ENCODE measurements at places on chromosomes 7 and 10. TPM values are rescaled to one million over a fixed set of nuclear protein-coding genes. Genes with fewer than 3 reads are reported as not detected.
A peak's percentile ranks its signal among the peaks of the same experiment; 100 is the strongest.

DNA sequence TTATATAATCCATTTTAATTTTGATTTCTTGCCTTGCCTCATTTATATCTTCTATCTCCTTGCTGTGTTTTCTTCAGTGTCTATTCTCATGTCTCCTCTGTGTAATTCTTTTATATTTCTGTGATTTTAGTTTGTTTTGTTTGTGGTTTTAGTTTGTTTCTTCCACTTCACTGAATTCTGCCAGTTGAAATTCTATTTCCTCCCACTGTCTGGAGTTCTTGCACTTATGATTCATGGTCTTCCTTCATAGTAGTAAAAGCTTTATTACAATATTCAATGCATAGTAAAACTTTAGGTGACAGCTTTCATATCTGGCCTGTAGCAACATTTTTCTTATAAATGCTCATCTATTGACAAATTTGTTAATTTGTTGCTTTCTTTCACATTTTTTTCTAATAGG, 113.3 kb downstream of the MAGI2 start:
- H3K27me3 ChIP-seq = no peaks in the 10 kb centered on the region
- no peak overlapping the region for H3K4me3 ChIP-seq
- H3K4me1 ChIP-seq = no peaks in the 10 kb centered on the region
- H3K36me3 ChIP-seq = no peaks in the 10 kb centered on the region

GRCh38 chr7:134182078-134182477, 54.9 kb downstream of the LRGUK start:
- H3K27ac ChIP-seq = no peak overlapping the region
- no peak overlapping the region for H3K4me3 ChIP-seq
- H3K27me3 ChIP-seq = no peaks in the 10 kb centered on the region
- no peak for DNase-seq
- H3K4me1 ChIP-seq = no peaks in the 10 kb centered on the region
- H3K36me3 ChIP-seq = no peaks in the 10 kb centered on the region

Gene CDH23
- polyA plus RNA-seq = 0.05 TPM

GRCh38 chr10:28125701-28126100, 126.8 kb upstream of the ODAD2 start:
- H3K27me3 ChIP-seq = no peaks in the 10 kb centered on the region
- peaks cover 14% of the 10 kb centered on the region for H3K36me3 ChIP-seq
- H3K4me1 ChIP-seq = no peaks in the 10 kb centered on the region
- no peak for DNase-seq
- H3K4me3 ChIP-seq = no peak overlapping the region
- no peak overlapping the region for H3K27ac ChIP-seq

Gene KEL
- polyA plus RNA-seq = not detected

DNA sequence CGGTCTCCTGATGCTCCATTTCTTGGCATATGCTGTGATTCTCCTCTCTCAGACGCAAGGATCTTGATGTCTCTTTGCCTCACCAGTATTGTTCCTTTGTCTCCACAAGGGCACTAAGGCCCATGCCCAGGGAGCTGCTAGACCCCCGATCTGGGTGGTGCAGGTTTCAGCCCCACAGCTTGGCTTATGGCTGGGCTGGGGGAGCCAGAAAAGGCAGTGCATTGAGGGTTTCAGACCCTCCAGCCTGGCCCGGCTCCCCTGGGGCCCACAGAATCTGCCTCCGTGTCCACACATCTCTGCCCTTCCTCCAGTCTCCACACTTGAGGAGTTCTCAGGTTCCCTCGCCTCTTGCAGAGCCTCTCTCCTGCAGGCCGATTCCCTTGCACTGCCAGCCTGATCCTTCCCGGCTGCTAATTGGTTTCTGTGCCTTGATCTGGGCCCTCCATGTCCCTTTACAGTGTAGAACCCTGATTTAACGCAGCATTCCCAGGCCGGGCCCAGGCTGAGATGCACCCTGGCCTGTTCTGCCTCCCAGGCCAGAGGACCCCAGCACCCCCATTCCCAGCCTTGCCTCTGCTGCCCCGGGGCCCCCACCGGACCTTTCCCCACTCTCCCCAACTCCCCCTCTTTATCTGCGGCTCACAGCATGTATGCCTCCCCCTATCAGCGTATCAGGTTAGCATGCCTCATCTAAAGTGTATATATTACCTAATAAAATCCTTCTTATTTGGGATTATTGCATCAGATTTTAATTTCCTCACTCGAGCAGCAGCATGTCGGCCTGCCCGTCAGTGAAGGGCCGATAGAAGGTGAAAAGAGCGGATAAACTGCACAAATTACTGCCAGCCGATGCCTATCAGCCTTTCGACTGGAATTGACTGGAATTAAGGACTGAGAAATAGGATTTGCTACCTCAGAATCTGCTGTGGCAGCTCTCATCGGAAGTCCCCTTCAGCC, 145.7 kb downstream of the C10orf105 start:
- DNase-seq = no peak
- H3K27ac ChIP-seq = no peak overlapping the region
- H3K36me3 ChIP-seq = no peaks in the 10 kb centered on the region
- no peak overlapping the region for H3K4me3 ChIP-seq

- H3K4me1 ChIP-seq = peaks cover 16% of the 10 kb centered on the region
- peak overlapping the region; percentile 93 for H3K4me3 ChIP-seq
- peak overlapping the region; percentile 97 for H3K27ac ChIP-seq
- no peaks in the 10 kb centered on the region for H3K27me3 ChIP-seq
Measured at GRCh38 chr7:92527300-92528187, 776 bp downstream of the PEX1 start.

Gene DNAJC12
- not detected for polyA plus RNA-seq

- peak; percentile 31 for DNase-seq
- peaks cover 25% of the 10 kb centered on the region for H3K27me3 ChIP-seq
- no peak overlapping the region for H3K4me3 ChIP-seq
- H3K36me3 ChIP-seq = no peaks in the 10 kb centered on the region
Measured at GRCh38 chr7:134632937-134633540, 13.6 kb upstream of the BPGM start.

DNA sequence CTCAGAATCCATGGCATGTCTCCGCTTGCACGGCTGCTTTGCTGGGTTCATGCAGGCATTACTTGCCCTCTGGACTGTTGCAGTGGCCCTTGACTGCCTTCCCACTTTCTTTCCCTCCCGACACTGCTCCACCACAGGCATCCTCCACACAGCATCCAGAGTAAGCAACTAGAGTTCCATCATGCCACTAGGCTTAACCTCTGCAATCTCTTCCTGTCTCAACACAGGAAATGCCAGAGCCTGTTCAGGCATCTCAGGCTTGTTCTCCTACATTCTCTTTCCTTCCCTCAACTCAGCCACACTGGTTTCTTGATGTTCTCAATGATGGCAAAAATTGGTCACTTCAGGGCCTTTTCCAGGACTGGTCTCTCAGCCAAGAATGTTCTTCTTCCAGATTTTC, 284.5 kb upstream of the KLF6 start:
- no peak overlapping the region for H3K4me3 ChIP-seq
- H3K27me3 ChIP-seq = no peaks in the 10 kb centered on the region
- no peaks in the 10 kb centered on the region for H3K36me3 ChIP-seq
- no peak for DNase-seq
- peaks cover under 1% of the 10 kb centered on the region for H3K4me1 ChIP-seq
- H3K27ac ChIP-seq = no peak overlapping the region

DNA sequence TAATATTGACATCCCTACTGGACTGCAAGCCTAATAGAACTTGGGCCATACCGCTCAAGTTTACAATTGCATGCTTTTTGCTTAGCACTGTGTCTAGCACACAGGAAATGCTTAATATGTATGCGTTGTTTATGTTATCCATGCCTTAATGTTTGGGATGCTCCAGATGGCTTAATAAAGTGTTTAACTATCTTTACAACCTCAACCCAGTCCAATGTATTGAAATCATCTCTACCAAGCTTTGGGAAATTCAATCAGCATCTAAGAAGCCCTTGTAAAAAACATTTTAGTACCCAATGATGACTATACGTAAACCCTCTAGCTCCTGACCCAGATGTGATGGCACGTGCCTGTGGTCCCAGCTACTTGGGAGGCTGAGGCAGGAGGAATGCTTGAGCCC, 40.0 kb downstream of the CALD1 start:
- no peak overlapping the region for H3K4me3 ChIP-seq
- DNase-seq = no peak
- no peaks in the 10 kb centered on the region for H3K4me1 ChIP-seq
- H3K36me3 ChIP-seq = no peaks in the 10 kb centered on the region

GRCh38 chr10:78332012-78332411, 298.3 kb downstream of the RPS24 start:
- peaks cover 49% of the 10 kb centered on the region for H3K27me3 ChIP-seq
- DNase-seq = no peak

Gene TBX20
- not detected for polyA plus RNA-seq

DNA sequence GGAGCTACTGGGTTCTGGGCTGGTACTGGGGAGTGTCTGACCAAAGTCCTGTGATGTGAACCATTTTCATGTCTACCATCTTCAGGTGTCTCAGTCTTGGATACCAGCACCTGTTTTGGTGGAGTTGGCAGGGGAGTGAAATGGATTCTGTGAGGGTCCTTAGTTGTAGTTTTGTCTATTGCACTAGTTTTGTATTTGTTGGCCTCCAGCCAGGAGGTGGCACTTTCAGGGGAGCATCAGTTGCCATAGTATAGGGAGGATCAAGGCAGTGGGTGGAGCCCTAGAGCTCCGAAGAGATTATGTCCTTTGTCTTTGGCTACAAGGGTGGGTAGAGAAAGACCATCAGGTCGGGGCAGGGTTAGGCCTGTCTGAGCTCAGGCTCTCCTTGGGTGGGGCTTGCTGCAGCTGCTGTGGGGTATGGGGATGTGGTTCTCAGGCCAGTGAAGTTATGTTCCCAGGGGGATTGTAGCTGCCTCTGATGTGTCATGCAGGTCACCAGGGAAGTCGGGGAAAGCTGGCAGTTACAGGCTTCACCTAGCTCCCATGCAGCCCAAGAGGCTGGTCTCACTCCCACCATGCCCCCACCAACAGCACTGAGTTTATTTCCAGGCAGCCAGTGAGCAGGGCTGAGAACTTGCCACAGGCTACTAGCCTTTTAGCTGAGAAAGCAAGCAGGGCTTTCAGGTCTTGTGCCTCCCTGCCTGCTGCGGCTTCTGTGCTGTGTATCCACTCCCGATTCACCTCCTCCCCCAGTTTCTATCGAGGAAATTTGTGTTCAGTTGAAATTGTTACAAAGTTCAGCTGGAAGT, 153.1 kb downstream of the ZNF365 start:
- H3K27ac ChIP-seq = peak overlapping the region; percentile 87
- H3K4me1 ChIP-seq = peaks cover 56% of the 10 kb centered on the region
- H3K27me3 ChIP-seq = no peaks in the 10 kb centered on the region

DNA sequence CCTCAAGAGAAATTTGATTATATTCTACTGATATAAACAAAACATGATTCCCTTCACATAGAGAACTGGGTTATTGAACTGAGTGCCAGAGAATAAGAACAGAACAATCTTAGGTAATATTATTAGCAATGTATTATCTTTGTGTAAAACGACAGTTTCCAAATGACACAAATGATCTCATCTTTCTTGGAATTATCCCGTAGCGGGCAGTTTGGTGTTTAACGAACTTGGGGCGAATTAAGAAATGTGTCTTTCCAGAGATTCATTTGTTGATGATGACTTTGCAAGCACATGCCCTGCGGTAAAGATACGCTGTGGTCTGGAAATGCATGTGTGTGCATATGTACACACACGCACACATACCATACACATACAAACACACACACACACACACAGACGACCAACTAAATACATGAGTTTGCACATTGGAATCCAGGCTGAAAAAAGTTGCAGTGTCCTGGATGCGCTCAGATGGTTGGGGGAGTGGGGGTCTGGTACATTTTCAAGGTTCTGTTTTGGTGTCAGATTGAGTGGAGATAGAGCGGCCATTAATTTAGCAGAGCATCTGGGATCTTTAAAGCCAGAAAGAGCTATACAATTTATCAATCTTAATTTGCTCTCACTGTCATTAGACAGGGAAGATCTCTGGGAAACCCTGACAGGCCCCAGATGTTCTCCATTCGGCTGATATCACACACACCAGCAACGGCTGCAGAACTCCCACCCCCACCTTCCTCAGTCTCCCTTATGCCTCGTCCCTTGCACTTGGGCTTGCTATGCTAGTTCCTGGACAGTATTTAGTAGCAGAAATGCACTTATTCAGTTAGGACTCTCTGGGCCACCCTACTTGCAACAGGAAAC, 112.4 kb upstream of the FAM171A1 start:
- no peak overlapping the region for H3K4me3 ChIP-seq
- no peaks in the 10 kb centered on the region for H3K4me1 ChIP-seq
- no peak overlapping the region for H3K27ac ChIP-seq
- peaks cover 6% of the 10 kb centered on the region for H3K27me3 ChIP-seq
- no peaks in the 10 kb centered on the region for H3K36me3 ChIP-seq
- no peak for DNase-seq

- H3K4me1 ChIP-seq = no peaks in the 10 kb centered on the region
- no peak overlapping the region for H3K4me3 ChIP-seq
- H3K27ac ChIP-seq = no peak overlapping the region
- DNase-seq = no peak
- no peaks in the 10 kb centered on the region for H3K27me3 ChIP-seq
Measured at GRCh38 chr10:31479752-31480151, 160.7 kb downstream of the ZEB1 start.

GRCh38 chr10:110864662-110865140, 7.0 kb upstream of the PDCD4 start:
- peak; percentile 82 for DNase-seq
- no peaks in the 10 kb centered on the region for H3K36me3 ChIP-seq
- H3K4me3 ChIP-seq = peak overlapping the region; percentile 60
- H3K4me1 ChIP-seq = peaks cover 90% of the 10 kb centered on the region
- H3K27ac ChIP-seq = peak overlapping the region; percentile 98

Gene FAM180A
- polyA plus RNA-seq = not detected

DNA sequence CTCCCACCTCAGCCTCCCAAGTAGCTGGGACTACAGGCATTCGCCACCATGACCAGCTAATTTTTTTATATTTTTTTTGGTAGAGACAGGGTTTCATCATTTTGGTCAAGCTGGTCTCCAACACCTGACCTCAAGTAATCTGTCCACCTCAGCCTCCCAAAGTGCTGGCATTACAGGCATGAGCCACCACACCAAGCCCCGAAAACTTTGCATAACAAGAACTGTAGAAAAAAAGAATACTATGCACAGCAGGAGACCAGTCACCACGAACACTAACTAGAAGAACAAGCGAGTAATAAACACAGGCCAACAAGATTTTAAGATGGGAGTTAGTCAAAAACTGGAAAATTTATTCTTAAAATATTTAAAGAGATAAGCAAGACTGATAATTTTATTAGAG, 447.0 kb downstream of the ETV1 start:
- no peak for DNase-seq
- H3K4me3 ChIP-seq = no peak overlapping the region
- H3K36me3 ChIP-seq = no peaks in the 10 kb centered on the region
- H3K27me3 ChIP-seq = no peaks in the 10 kb centered on the region
- no peaks in the 10 kb centered on the region for H3K4me1 ChIP-seq
- no peak overlapping the region for H3K27ac ChIP-seq

Data from naive B cell (primary cell).